ENCODE measurements at places on chromosomes 4 and X.

DNA sequence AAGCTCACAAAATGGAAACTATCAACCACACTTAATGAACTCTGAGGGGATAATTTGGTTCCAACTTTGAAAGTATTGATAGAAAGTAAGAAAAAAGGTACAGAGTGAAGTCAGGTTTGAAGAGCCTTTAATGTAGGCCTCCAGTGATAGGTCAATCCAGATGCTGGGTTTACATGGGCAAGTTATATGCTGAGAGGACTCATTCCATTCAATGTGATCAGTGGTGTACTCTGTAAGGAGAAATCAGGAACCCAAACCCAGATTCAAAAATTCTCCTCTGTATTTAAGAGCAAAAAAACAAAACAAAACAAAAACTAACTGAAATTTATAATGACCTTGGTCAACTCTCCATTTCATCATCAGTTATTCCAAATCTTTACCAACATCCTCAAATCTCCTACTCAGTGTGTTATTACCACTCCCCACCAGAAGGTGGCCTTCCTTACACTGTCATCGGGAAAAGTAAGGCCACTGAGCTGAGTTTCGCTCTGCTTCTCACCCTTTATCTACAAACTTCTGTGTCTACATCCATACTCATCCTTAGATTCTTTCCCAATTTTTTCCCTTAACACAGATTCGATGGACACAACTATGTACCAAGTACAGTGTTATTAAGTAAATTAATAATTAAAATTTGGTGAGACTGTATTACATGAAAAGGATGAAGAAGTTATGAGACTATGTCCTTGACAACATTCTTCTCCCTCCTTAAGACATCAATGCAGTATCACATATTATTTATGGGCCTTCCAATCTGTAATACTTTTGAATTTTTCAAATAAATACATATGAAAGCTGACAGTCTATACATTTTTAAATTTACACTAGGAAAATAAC, 88.3 kb downstream of the ZAR1 start:
- no peak for DNase-seq

DNA sequence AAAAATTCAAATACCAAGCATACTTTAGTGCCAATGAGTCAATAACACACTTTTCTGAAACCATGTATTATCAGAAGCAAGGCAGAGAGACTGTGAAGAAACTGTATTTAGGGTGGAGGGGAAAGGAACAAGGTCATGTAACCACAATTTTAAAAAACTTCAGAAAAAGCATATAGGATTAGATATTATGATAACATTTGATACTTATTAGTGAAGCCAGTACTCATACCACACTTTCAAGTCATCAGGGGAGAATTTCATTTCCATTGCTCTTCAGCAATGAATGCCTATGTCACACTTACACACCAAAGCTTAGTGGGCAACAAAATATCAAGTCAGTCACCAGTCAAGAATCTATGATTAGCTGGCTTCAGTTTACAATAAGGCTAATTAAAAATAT, 602.2 kb downstream of the IL15 start:
- DNase-seq: no peak

GRCh38 chr4:26030260-26030667, 116.2 kb downstream of the SMIM20 start:
- no peak for DNase-seq

- DNase-seq: no peak
Measured at GRCh38 chrX:40383969-40384368, 196.8 kb upstream of the ATP6AP2 start.

- DNase-seq: no peak
Measured at GRCh38 chrX:45622538-45622937, 421.9 kb upstream of the DIPK2B start.

GRCh38 chrX:70013466-70014381, 36.0 kb downstream of the AWAT2 start:
- no peak for DNase-seq

DNA sequence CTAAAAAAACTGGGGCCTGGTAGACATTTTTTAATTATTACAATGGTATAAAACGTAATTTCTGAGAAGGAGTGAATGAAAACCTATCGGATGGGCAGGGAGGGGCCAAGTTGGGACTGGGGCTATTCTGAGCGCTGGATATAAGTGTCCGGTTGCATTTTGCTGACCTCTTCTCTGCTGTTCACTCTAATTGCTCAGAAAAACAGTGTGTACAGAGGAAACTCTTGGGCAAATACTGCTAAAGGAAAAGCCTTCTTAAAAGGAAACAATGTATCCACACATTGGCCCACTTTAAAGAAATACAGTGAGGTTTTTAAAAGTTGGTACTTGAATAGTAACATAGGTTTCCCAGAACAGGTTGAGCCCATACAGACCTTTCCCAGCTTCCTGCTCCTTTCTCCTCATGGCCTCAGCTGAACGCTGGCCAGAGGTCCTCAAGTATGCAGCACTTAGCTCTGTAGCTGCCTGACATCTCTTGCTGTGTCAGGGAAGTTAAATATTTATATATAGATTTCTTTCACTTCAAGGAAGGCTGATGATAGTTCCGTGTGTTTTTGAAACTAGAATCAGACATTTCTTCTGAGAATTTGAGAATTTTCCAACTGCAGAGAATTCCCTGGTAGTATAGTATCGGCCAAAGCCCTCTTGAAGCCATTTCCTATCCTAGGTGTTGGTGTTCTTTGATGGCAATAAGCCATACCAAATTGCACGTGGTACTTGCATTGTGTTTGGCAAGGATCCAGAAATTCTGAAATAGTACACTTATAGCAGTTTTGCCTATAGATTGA, 97.1 kb upstream of the SLC4A4 start:
- DNase-seq: no peak

DNA sequence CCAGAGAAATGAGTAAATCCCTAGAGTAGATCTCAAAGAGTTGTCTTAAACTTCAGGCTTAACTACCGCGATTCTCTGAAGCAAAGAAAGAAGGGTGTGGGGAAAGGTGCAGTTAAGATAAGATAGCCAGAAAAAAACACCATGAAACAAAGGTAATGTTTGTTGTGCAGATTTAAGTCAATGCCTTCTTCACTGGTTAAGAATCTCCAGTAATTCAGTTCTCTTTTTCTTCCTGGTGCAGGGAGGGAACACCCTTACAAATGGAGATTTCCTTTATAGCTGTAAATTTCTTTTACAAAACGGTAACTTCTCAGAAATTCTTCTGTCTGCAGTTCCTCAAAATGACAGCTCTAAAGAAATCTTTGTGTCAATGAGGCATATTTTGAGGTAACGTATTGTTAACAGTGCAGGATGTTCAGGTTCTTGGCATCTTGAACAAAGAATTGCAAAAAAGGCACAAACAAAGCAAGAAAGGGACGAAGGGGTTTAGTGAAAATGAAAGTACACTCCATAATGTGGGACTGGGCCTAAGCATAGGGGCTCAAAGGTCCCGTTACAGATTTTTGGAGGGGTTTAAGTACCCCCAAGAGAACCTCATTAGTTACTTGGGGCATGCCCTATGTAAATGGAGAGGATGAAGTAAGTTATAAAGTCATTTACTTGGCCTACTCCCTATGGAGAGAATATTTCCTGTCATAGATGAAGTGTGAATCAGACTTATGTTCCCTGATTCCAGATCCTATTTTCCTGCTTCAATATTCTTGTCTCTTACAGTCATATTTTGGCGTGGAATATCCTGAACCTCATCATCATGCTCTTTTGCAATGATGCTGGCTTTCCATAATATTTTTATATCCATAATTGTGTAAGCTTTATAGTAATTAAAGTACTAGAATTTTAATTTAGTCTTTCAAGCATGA, 492.0 kb downstream of the PCDH11X start:
- no peak for DNase-seq

DNA sequence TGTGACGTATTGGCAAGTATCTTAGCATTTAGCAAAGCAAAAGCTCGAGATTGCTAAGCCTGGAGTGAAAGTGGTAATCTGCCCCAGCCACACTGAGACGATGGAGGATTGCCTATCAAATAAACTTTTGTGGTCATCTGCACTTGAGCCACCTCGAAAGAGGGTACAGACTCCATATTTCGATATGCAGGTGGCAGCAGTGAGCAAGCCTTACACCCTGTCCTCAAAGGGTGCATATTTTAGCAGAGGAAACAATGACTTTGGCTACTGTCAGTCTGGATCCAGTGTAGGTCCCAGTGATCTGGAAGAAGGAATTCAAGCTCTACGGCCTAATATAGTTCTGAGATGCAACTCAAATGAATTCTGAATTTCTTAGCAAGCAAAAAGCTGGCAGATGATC, 153.9 kb downstream of the ATG4A start:
- DNase-seq: no peak

DNA sequence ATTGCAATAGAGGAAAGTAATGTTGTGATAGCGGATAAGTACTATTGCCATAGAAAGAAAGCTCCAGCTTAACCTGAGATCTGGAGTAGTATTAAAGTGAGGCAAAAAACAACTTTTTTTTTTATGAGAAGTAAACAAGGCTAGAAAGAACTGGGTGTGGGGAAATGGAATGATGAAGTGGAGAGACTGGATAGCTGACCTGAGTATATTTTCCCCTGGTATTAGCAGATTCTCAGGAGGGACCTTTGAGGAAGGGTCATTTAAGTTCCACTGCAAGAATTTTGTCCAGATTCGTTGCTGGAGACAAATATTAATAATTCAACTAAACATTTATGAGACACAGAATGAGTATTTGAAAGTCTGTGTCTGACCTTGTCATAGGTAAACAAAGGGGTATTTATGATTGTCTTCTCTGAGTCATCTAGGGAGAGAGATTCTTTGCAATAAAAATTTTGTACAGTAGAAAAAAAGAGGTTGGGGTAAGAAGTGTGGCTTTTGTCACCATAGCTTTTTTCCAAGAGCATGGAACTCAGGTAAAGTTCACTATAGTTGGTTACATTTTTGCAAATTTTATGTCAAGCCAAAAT, 2095.9 kb downstream of the ARAP2 start:
- no peak for DNase-seq

- DNase-seq: no peak
Measured at GRCh38 chrX:8743126-8743732, 11.3 kb upstream of the ANOS1 start.

Data from esophagus squamous epithelium (tissue), 5 donors.